M059J (cell line): ENCODE measurements at places on chromosomes 7 and 10.

GRCh38 chr7:17299483-17299991, 1.1 kb downstream of the AHR start:
- DNase-seq, result peak; percentile 61

DNA sequence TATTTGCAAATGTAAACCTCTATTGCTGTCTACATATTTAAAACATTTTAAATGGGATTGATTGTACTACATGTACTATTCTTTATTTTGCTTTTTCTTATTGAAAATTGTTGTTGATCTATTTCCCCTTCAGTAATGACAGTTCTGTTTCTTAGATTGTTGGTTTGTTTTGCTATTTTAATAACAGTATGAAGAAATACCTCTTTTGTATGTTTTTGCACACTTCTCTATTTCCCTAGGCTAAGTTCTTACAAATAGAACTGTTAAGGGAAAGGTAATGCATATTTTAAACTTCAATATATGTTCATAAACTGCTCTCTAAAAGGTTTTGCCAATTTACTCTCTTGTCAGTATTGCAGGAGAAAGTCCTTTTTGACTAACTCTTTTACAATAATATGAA, 195.0 kb upstream of the PRPS1L1 start:
- no peak for DNase-seq

GRCh38 chr10:104380336-104380735, 26.7 kb downstream of the CFAP58 start:
- no peak for DNase-seq

GRCh38 chr7:86665669-86666068, 22.0 kb downstream of the GRM3 start:
- no peak for DNase-seq

DNA sequence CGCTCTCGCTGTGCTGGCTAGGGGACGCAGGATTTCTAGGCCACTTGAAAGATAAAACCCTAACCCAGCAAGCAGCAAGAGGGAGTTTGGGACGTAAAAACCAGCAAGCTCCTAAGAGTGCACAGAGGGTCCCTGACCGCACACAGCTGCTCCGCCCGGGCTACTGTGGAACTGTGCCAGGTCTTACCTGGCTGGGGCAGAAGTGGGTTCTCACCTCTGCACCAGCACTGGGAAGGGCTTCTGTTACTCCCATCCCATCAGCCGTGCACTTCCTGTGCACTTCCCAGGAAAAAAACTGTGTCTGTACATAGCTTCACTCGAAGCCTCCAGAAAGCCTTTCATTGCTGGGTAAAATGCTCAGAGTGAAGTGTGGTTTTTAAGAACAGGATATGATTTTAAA, 45.9 kb upstream of the PTF1A start:
- no peak for DNase-seq

GRCh38 chr7:158028971-158029370, 558.7 kb downstream of the PTPRN2 start:
- DNase-seq, result no peak

- no peak for DNase-seq
Observed at GRCh38 chr7:18225067-18225466, 197.4 kb upstream of the PRPS1L1 start.

GRCh38 chr10:44511601-44512000, 126.7 kb upstream of the CXCL12 start:
- no peak for DNase-seq

DNA sequence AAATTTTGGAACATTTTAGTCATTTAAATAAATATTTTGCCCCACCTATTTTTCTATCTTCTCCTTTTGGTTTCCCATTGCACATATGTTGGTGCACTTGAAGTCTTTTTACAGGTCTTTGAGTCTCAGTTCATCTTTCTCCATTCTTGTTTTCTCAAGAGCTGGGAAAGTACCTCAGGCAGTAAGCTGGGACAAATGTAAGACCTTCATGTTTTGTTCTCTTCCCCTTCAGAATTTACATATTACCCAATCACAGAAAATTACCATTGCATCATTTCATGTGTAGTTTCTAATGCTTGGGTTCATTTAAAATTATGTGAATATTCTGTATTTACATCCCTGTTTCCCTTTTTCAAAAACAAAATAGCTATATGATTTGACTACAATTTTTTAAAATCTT, 1150.0 kb upstream of the POT1 start:
- DNase-seq, result no peak

DNA sequence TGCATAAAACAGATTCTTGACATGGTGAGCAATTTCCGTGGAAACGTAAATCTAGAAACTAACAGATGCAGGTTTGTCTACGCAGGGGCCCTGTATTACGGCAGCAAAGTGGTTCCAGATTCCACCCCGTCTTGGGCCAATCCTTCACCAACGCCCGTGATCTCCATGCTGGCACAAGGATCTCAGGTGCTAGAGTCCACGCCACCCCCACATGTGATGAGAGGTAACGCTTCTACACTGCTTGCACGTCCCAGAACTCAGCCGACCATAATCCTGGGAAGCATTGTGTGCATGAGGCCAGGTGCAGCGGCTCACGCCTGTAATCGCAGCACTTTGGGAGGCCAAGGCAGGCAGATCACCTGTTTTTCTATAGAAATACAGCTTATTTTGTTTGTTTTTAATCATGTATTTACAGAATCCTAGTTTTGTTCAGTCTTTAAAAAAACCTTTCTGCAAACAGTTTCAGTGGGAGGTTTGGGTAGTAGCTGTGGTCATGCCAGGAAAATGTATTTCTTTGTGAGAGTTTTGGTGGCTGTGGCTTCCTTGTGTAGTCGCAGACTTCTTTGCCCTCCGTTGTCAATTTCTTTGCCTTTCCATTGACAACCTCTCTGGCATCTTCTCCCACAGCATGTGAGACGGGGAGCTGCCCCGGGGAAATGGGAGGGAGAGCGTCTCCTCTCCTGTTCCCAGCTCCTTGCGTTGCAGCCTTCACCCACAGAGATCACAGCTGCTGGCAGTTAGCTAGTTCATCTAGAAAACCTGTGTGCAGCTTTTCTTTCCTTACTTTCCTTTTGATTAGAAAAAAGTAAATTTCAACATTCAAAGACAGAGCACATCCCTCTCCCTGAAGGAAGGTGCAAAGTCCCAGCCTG, 35.7 kb downstream of the ITIH2 start:
- no peak for DNase-seq

DNA sequence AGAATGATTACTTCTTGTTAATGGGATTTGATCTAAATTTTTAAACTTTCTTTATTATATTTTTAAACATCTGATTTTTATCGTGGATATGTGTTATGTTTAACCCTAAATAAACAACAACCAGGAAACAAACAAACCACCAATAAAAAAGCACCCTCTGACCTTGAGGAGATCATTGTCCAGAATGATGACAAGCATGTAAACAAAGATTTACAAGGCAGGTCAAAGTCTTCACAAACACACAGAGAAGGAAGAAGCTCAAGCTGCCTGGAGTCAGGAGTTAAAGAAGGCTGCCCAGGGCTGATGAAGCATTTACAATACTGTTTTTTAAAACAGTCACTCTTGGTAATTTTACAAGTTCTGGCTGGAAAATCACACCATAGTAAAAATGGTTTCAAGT, 31.0 kb upstream of the EGFR start:
- DNase-seq, result peak; percentile 34

- no peak for DNase-seq
Observed at GRCh38 chr10:50439806-50440205, 183.9 kb downstream of the SGMS1 start.
